ENCODE measurements at places on chromosomes 7 and 10.

DNA sequence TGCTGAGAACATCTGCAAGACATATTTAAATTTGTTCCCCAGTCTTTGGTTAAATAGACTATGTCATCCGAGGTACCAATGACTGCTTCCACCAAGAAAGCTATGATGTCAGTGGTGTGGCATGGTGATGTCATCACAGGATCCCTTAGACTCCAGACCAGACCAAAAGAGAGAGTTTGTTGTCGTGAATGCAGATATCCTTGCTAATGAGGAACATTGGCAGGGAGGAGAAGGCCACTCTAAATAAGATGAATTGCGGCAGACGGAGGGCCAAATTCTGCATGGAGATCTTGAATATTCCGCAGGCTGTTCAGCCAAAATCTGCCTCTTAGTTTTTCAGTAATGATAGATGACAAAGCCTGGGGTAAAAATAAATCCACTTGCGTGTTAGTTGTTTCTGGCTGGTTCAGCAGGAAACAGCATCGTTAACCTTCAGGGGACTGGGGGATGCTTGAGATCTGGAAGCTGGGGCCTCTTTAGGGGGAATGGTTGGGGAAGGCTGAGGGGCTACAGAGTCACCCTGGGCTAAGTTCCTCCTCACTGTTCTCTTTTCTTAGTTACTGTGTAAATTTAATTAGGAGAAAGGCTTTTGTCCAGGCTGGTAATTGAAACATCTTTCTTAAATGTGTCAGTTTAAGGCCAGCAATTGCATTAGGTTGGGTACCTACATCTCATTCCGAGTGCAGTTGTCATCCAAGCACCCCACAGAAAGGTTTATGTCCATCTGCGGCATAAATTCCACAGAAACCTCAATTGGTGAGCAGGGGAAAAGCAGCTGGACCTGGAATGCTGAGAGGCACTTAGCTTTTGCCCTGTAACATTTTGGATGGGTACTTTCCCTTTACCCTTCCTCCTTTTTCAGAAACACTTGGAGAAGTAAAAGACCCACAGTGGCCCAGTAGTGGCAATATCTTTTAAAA, 11.6 kb upstream of the CAMK1D start:
- no peak for DNase-seq

DNA sequence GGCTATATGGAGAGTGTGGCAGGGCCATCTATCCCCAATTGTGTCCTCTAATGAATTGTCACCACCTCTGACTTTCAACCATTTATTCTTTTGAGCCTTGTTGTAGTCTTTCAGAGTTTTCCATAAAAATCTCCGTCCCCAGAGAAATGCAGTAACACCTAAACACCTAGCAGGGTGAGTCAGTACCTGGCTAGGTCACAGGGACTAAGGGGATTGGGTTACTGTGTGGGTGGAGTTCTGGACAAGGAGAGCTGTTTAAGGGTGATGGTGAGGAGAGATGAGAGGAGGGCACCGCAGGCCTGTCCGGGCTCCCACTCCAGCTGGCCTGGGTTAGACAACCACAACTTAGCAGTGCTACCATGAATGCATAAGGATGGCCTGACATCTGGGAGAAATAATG, 186.2 kb upstream of the LYZL1 start:
- DNase-seq = no peak

GRCh38 chr7:16930946-16931345, 49.2 kb upstream of the AGR3 start:
- DNase-seq = no peak

GRCh38 chr10:85315657-85316056, 987.3 kb downstream of the CCSER2 start:
- no peak for DNase-seq

GRCh38 chr10:61157182-61157581, 213.2 kb upstream of the RHOBTB1 start:
- DNase-seq = no peak

- no peak for DNase-seq
These were observed 45.3 kb downstream of the PDLIM1 start for GRCh38 chr10:95245425-95246055.

GRCh38 chr7:116315803-116316202, 105.5 kb downstream of the TES start:
- DNase-seq = peak; percentile 32

DNA sequence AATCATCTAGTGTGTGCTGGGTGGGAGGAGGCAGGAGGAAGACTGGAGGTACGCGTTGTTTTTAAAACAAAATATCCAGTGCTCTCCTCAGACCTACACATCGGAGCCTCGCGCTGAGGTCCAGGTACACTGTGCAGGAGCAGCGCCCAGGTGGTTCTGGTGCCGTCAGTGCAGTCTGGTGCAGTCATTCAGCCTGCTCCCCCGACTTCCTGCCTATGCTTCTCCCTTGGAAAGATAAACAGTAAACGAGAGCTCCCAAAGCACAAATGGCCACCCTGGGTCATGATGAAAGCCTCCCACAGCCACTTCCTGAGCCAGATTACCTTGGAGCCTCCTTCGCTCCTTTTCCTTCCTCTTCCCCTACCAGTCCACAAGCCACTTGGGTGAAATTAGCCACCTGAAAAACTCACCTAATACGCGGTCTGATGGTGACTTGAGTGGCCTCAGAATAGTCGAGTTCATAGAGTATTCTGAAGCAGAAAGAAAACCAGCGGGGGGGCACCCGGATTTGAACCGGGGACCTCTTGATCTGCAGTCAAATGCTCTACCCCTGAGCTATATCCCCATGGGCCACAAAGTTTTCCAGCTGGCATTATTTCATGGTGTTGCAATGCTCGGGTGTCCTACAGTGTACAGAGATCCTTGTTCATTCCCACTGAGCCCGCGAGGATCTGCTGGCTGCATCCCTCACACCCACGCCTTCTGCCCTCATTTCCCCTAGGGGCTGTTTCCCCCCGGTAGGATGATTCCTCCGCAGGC, 82.5 kb downstream of the ZNF467 start:
- DNase-seq = peak; percentile 46

DNA sequence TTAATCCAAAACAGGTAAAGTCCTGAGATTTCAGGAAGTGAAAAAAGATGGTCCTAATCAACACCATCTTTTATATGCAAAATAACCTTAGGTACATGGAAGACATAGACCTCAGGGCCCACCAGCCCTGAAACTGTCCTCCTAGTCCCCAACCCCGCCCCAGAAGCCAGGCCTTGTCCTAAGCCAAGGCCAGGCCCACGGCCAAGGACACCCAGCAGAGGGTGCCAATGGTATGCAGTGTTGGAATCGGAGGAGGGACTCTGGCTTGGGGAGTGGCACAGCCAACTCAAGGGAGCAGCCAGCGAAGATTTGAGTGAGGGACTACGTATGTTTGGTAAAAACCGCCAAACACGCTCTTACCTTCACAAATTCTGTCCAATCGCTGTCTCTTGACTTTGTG, 96.7 kb downstream of the ZRANB1 start:
- peak; percentile 68 for DNase-seq

DNA sequence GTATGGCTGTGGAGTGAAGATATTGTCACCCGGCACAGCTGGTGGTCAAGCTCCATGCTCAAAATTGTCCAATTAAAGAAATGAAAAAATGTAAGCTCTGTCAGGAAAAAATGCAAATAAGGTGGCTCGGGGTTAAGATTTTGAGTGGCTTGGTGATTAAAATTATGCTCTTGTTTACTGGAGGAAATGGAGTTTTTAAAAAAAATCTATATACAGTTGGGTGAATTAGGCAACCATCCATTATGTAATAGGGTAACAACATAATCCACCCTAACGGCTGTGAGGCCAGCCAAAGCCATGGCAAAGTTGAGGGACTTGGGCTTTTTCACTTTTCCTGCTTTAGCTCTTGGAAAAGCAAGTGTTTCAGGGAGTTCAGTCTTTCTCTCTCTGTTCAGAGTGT, 260.8 kb upstream of the HABP2 start:
- DNase-seq = no peak

DNA sequence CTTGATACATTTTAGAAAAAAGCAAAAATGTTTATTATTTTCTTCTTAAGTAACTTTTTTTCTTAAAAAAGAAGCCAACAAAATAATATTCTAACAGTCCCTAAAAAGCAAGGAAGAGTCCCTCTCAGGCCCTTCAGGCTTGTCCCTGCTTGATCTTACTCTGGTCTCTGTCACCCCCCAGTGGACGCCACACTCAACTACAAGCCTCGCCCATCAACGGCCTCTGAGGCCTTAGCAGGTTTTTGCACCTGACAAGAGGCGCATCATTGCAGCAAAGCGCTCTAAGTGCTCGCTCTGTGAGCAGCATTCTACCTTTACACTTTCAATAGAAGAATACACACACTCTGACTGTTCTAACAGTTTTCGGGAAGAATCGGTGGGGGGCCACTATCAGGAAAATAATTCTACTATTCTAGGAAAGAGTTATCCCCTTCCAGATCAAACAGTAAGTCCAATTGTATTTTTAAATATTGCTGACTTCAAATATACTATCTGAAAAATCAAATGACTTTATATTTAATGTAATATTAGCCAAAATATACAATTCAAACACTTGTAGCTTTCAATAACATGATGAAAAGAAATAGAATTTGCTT, 139.2 kb downstream of the USP6NL start:
- DNase-seq = peak; percentile 54

- DNase-seq = no peak
These were observed 520.7 kb downstream of the SORCS3 start for GRCh38 chr10:105161767-105162166.

- DNase-seq = no peak
These were observed 6.4 kb downstream of the LCOR start for GRCh38 chr10:96838529-96838928.

DNA sequence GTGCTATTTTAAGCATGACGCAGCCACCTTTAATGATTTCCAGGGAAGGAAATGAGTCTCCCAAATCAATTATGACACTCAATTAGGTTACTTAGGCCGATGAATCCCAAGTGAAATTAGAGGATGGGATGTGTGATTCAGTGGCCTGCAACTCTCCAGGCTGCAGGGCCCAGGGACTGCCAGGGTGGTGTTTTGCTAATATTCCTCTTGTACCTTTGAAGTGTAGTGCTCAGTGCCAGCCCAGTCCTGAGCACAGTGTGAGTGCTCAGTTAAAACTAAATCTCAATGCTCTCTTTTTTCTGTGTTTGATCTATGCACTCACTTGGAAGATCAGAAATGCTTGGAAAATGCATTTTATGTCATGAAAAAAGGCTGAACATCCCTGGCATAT, 51.6 kb downstream of the SEM1 start:
- DNase-seq = no peak

GRCh38 chr7:41787651-41788350, 84.9 kb upstream of the INHBA start:
- DNase-seq = no peak

GRCh38 chr10:16612115-16612980, 90.7 kb upstream of the C1QL3 start:
- peak; percentile 42 for DNase-seq

DNA sequence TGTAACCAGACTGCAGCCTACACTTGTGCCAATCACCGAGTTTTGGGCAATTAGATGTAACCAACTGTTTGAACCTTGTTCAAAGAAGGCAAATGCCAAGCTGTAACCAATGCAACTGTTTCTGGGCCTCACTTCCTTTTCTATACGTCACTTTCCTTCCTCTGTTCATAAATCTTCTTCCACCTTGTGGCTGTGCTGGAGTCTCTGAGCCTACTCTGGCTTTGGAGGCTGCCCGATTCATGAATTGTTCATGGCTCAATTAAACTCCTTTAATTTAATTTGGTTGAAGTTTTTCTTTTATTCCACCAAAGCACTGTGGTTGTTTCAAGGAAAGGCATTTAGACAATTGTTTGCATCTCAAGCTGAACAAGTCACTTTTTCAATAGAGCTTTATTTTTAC, 43.5 kb upstream of the UCN3 start:
- DNase-seq = no peak

DNA sequence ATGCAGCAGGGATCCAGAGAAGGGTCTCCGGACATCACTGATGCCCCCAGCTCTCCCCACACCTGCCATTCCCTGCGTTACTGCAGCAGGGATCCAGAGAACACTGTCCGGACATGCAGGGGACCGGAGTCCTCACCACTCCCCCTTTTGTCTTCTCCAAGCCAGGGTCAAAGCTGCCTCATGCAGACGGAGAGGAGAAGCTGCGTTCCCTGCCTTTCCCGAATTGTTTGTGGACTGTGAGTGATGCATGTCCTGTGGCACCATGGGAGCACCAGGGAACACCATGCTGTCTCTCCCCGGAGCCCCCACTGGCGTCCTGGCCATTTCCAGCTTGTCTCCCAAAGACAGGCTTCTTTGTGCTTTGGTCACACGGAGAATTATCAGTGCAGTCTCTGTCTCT, 599.7 kb downstream of the PTPRN2 start:
- DNase-seq = no peak

- no peak for DNase-seq
These were observed 129.2 kb downstream of the APBB1IP start for GRCh38 chr10:26567351-26567721.

GRCh38 chr10:76903387-76903945, 734.1 kb downstream of the KCNMA1 start:
- no peak for DNase-seq

DNA sequence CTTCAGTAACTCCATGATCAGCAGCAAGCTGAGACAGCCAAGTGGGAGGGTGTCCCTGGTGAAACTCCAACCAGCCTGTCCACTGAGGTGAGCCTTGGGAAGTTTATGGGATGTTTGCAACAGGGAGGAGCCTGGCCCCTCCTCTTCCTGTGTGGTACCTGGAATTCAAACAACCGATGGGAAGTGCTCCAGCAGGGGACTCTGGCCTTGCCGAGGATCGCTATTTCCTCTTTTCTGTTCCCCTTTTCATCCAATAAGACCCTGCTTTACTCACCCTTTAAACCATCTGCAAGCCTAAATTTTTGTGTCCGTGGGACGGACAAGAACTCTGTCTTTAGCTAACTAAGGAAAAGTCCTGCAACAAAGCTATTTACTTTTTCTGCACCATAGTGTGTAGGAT, 491.1 kb upstream of the ZMIZ1 start:
- no peak for DNase-seq

DNA sequence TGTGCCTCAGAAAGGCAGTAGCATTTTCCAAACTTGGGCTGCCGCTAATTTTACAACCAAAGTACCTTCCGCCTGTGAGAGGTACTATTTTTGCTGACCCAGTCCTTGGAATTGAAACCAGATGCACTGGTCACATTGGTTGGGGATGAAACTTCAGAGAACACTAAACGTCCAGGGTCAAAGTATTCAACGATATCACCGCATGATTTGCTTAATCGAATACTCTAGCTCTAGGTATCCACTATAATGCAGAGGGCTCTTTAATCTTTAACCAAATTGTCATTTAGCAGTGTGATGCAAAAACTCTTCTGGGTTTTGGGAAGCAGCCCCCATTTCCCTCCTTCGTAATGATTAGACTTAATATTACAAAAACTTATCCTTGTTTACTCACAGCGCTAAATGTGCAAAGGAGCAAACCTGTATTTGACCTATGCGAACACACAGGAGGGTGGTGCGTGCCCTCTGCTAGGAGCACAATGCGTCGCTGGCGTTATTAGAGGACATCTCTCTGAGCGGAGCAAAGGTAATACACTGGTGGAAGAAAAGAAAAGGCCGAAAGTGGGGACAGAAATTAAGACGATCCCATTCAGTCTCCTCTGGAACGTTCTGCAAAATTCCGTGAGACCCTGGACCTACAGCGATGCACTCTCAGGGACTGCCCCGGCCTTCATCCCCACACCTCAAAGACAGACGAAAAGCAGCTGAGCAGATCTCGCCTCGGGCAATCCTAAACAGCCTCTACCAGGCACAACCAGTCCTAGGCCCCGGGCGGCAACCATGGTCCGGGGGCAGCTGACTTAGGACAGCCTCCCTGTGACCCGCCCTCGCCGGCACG, 916 bp upstream of the EEPD1 start:
- no peak for DNase-seq
